NCI-H460 (cell line): ENCODE measurements at places on chromosomes 7 and 10.

GRCh38 chr7:408751-409311, 110.8 kb downstream of the PDGFA start:
- no peak for DNase-seq

DNA sequence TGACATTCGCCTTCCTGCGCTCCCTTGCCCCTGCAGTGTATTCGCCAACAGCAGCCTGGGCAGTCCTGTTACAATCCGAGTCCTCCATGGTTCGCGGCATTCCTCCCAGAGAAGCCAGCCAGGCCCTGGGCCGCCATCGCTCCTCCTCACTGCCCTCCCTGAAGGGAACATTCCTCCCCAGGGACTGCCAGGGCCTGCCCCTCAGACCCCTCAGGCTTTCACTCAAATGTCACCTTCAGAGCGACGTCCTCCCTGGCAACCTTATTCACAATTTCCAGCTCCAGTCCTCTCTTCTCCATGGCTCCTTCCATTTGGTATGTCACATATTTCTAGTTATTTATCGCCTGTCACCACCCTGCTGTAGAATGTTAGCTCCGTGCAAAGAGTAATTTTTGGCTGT, 17.4 kb downstream of the ADAMTS14 start:
- DNase-seq: no peak

GRCh38 chr7:112049555-112050249, 156.5 kb downstream of the DOCK4 start:
- no peak for DNase-seq

GRCh38 chr7:44323381-44324203, 1.8 kb downstream of the CAMK2B start:
- no peak for DNase-seq

DNA sequence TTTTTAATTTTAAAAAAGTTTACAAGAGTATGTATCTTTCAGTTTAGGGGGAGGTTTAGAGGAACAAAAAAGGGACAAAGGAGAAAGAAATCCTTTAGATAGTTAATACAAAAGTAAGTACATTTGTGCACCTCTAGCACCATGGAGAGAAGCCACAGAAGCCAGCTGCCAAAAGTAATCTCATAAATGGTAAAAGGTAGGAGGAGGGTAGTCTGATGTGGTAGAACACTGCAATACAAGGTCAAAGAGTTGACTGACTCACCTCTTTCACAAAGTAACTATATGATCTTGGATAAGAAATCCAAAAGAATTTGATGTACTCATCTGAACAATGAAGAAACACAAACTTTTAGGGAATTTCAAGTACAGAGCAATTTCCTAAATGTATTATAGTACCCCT, 68.1 kb downstream of the CNOT4 start:
- DNase-seq: no peak

- DNase-seq: no peak
Measured at GRCh38 chr10:54487743-54488142, 313.3 kb downstream of the PCDH15 start.

- no peak for DNase-seq
Measured at GRCh38 chr10:122102869-122103525, 114.0 kb downstream of the TACC2 start.

GRCh38 chr10:91513598-91514424, 103.7 kb downstream of the HECTD2 start:
- no peak for DNase-seq

- DNase-seq: no peak
Measured at GRCh38 chr10:60338786-60339185, 50.9 kb downstream of the ANK3 start.

GRCh38 chr10:52644373-52645186, 128.0 kb downstream of the MBL2 start:
- DNase-seq: peak; percentile 56

DNA sequence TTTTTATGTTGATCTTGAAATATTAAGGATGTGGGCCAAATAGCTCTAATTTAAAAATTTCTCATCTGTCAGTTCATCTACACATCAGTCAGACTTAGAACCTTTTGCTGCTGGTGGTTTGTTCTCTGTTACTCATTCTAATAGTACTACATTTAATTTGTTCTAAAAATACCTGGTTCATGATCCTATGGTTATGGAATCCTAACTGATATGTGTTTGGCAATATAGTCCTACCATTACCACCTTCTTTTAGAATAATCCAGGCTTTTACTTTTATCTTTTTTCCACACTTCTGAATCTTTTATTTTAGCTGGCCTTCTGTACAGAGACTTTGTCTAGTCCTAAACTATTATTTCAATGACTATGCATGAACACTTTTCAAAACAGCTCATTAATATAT, 116.9 kb downstream of the SVOPL start:
- DNase-seq: no peak

- DNase-seq: no peak
Measured at GRCh38 chr10:126663880-126664279, 6.6 kb downstream of the C10orf90 start.

DNA sequence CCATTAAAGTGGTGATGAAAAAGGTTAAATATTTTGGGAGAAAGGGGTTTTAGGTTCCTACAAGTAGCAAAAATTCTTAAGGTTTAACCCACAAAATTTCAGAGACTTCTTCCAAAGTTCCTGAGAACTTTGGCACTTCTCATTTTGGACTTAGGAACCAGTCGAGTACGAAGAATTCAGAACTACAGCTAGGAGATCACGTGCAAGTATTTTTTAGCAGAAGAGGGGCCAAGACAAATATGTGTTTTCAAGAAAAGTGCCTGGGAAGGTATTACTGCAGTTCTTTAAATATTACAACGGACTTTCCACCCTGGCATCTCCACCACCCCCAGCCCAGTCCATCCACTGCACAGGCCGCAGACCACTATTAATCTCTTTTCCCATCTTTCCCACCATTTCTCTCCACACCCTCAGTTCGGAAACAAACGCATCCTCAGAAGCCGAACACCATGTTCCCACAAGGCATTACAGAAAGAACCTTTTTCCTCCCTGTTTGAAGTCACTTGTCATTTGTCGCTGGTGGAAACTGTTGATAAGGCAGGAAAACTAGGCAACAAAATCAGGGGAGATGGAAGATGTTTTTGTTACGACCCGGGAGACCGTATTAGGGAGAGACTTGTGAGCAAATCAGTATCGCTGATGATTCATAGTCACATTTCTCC, 7.1 kb downstream of the INHBA start:
- DNase-seq: no peak

DNA sequence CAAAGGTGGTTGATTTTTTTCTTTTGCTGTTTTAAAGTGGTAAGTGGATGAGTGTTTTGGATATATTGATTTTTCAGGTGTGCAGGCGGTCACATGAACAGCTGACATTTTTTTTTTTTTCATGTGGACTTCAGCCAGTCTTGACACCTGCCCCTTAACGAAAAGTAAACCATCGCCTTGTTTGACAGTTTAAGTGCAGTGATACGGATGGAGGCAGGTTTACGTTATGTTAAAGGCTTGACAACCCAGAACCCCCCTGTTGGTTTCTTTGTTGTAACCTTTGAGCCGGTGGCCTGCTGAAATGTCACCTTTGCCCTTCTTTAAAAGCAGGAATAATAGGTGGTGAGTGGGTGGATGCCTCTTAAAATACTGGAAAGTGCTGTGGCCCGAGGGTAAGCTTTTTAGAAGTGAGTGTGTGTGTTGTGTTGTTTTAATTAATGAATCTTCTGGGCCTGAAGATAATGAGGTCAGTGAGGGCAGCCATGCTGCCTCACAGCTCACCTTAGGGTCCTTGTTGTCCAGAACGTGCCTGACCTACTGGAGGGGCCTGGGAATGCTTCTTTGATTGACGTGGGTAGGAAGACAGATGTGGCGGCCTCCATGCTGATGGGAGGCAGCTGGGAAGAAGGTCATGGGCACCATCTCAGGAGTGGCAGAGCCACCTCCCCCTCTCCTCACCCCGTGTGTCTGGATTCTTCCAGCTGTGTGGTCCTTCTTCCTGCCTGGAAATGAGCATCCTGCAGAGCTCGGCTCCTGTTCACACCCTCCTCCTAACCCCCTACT, 69.8 kb downstream of the TCF7L2 start:
- no peak for DNase-seq

- no peak for DNase-seq
Measured at GRCh38 chr7:119197172-119197876, 972.8 kb downstream of the ANKRD7 start.

DNA sequence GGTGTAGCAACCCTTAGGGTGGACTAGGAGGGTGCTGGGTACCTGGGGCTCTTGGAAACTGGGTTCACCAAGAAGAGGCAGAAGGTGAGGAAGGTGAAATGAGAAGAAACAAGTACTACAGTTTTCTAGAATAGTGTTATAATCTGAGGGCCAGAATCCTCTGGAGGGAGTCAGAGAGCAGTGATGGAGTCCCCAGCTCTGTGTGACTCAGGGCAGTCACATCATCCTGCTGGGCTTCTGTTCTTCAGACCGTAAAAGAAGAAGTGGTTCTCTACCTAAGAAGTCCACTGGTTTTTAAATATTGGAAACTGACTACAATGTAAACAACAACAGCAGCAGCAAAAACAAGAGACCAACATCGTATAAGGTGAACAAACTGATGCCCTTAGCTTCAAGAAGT, 197.3 kb downstream of the PRPF18 start:
- DNase-seq: no peak

GRCh38 chr7:24054236-24054635, 229.8 kb upstream of the NPY start:
- no peak for DNase-seq

GRCh38 chr7:15839416-15840100, 153.1 kb upstream of the MEOX2 start:
- no peak for DNase-seq

DNA sequence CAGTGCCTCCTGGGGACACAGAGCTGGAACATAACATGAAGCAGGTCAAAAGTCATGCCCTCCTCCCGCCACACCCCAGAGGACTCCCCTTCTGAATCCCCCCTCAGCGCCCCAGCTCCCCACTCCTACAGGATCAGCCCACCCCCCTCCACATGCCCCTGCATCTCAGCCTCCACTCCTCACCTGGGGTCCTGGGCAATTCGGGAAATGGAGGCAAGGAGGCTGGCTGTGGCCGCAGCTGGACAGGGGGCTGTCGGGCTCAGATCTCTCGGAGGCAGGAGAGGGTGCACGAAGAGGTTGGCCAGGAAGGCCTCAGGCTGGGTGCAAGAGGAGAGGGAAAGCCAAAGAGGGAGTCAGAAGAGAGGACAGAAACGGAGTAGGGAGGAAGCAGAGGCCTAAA, 7.8 kb downstream of the ATG9B start:
- DNase-seq: no peak

- DNase-seq: no peak
Measured at GRCh38 chr7:21923658-21924057, 22.0 kb downstream of the CDCA7L start.

DNA sequence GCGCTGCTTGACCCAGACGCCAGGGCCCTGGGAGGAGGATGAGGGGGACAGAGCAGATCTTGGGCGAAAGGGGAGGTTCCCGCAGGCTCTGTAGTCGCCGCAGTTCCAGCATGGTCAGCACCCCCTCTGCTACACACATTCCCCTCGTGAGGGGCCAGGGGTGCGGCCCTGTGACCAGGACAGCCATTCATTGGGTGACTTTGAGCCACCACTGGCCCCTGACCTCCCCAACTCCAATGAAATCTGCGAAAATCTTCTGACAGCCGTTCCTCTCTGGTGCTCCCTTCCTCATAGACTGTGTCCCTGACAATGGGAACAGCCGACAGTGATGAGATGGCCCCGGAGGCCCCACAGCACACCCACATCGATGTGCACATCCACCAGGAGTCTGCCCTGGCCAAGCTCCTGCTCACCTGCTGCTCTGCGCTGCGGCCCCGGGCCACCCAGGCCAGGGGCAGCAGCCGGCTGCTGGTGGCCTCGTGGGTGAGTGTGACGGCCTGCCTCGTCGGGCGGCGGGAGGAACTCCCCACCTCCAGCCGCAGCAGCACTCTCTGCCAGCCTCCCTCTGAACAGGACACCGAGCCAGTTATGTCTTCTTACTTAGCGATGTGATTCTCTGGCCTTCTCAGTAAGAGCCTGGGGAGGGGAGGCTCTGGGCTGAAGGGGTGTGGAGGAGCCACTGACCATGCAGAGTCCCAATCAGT, 825 bp downstream of the TMEM176A start:
- no peak for DNase-seq

GRCh38 chr10:11908991-11909390, 85.8 kb downstream of the PROSER2 start:
- no peak for DNase-seq

GRCh38 chr7:128915841-128916642, 5.5 kb upstream of the KCP start:
- no peak for DNase-seq

DNA sequence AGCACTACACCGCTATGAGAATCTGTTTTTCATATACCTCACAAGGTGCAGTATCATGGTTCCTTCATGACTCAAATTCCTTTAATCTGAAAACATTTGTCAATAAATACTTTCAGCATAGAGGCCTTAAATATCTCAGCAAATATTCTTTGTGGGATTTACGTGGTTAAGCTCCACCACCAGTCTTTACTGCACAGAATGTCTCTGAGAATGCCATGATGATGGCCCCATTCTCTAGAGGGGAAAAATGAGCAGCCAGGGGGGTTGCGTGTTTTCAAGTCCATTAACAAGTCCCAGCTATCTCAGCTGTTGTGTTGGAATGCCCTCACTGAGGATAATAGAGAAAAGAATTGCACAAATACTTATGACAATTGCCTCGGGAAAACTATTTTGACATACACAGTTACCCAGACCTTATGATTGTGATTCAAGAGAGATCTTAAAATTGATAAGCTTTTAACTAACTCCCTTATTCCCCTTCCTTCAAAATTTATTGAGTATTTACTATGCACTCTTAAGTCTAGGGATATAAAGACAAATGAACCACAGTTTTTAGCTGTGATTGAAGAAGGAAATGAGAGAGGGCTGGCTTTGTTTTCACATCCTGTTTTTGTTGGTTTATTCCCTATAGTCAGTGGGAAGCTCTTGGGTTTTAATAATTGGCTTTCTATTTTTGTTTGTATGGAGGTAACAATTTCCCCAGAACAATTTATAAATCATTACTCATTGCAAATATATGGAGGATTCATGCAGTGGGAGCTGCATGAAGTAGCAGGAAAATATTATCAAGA, 176.5 kb upstream of the VWC2 start:
- DNase-seq: no peak

DNA sequence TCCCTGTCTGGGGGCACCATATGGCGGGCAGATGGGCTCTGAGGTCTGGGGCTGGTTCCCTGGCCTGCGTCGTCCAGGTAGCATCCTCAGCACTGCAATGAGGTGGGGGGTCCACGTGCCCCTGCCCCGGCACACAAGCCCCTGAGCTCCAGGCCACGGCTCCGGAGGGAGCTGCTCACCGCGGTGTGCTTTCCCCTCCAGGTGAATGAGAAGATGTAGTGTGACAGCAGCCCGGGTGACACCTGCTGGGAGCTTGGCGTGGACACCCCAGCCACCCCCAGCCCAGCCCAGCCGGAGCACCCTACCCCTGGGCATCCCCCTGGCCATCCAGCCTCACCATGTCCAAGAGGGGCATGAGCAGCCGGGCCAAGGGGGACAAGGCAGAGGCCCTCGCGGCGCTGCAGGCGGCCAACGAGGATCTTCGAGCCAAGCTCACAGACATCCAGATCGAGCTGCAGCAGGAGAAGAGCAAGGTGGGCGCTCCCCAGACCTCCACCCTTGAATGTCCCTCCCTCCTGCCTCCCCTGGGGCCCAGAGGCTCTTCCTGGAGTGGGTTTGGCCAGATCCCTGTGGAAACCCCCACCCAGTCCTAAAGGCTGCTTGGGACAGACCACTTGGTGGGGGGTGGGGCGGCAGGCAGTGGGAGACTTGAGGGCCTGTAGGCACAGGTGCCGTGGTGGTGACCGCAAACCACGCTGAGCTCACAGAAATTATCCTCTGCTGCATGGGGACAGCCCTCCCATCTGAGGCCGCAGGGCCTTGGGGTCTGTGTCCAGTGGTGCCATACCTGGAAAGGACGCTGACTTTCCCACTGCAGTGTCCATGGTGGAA, 38.9 kb downstream of the JAKMIP3 start:
- no peak for DNase-seq
